ENCODE measurements at places on chromosomes 7 and 10.

- no peak for DNase-seq
Measured at GRCh38 chr7:20264623-20265022, 47.4 kb upstream of the MACC1 start.

DNA sequence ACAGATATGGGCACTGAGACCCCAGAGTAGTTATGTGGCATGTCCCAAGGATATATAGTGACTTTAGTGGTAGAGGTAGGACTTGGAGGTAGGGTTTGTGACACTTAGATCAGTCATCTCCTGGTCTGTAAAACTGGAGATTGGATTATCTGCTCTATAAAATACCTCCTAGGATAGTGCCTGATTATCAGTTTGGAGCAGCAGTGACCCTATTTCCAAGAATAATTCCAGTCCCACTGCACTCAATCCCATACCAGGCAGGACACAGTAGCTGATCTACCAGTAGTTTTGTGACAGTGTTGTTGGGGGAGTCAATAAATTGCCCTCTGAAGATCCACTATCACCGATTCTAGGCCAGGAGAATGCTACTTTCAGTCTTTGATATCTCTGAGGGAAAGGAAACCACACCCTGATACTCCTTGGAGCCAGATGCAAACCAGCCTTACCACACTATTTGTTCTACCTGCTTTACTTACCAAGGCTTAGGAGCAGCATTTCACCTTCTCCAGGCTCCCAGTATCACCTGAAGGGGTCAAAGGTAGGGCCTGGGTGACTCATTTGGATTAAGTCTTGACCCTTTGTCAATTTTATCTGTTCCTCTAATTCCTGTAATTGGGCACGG is 30.6 kb downstream of the KMT2E start:
- DNase-seq, result no peak

- DNase-seq, result no peak
Measured at GRCh38 chr10:69656742-69657269, 26.8 kb downstream of the FAM241B start.

DNA sequence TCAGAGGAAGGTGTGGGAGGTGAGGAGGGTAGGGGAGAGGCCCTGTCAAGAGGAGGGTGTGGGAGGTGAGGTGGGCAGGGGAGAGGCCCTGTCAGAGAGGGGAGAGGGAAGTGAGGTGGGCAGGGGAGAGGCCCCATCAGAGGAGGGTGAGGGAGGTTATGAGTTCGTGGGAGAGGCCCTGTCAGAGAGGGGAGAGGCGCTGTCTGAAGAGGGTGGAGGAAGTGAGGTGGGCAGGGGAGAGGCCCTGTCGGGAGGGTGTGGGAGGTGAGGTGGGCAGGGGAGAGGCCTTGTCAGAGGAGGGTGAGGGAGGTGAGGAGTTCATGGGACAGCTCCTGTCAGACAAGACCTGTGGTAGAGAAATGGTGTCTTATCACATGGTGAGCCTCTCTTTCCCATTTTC is 74.4 kb downstream of the INPP5A start:
- no peak for DNase-seq

GRCh38 chr7:90657481-90657880 is 61.4 kb downstream of the CDK14 start:
- DNase-seq, result no peak

DNA sequence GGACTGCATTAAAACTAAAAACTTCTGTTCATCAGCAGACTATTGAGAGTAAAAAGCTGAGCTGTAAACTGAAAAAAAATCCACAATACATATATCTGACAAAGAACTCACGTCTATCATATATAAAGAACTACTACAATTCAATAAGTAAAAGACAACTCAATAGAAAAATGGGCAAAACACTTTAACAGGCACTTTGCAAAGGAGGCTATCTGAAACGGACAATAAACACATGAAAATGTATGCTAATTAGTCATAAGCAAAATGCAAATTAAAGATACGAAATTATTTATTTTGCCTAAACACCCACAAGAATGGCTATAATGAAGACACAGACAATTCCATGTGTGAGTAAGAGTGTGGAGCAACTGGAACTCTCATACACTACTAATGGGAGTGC is 18.1 kb downstream of the CARD11 start:
- DNase-seq, result no peak

Measured in NCI-H524 (cell line).